Aorta (tissue), 5 donors: ENCODE measurements at places on chromosomes 16 and 17. TPM values are rescaled to one million over a fixed set of nuclear protein-coding genes. Genes with fewer than 3 reads are reported as not detected.

PYY gene
- not detected for total RNA-seq

HS3ST6 gene
- total RNA-seq = not detected

MT1M gene
- total RNA-seq = 11.8 TPM

DNA sequence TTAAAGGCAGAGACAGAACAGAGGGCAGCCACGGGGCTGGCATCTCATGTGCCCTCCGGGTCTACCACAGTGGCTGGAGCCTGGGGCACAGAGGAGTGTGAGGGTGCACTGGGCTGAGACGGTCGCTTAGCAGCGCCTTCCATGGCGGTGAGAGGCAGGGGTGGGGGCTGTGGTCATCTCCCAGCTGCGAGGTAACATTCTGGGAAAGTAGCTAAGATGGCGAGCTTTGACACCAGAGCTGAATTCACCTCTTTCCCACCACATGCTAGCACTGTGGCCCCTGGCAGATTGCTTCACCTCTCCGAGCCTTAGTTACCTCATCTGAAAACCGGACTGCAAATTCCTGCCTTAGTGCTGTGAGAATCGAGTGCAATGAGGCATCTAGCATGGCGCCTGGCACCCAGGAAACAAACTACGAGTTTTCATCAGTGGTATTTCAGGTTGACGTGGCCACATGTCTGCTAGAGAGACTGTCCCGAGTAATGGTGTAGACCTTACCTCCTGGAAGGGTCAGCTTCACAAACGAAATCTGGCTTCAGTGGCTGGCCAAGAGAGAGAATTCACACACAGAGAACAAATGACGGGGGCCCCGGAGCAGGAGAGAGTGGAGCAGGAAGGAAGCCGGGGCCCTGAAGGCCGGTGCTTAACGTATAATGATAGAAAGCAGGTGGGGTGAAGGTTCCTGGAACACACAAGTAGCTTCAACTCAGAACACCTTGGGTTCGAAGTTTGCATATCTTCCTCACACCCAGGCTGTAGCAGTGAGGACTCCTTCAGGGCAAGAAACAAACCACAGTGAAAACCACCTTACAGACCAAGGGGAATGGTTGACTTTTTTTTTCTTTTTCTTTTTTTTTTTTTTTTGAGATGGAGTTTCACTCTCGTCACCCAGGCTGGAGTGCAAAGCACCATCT lies 63.9 kb upstream of the RPH3AL start:
- no peak for DNase-seq

DNA sequence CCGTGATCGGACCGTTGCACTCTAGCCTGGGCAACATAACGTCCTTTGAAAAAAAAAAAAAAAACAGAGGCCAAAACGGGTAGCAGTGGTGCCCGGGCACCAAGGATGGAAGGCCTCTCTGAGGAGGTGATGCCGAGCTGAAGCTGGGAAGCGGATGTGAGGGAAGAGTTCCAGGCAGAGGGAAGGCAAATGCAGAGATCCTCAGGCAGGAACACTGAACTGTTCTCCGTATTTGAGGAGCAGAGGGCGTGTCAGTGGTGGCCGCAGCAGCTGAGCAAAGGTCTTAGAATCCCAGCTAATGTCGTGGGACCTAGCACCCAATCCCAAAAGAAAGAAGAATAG lies 656 bp upstream of the KCTD13 start:
- DNase-seq = peak; percentile 54

DNA sequence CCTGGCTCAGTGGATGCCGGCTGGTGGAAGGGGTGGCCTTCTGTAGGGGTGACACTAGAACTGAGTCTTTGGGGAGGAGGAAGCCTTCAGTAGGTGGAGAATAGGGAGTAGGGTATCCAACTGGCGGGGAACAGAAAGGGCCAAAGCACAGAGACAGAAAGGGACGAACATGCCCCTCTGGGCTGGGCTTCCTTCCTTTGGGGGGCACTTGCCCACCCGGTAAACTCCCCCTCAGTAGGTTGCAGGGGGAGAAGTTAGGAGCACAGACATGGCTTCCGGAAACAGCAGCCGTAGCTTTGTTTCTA lies 774 bp downstream of the ENGASE start:
- no peak for DNase-seq

- DNase-seq = no peak
These were observed 79.3 kb downstream of the PRKCB start for GRCh38 chr16:23914946-23915530.

GRCh38 chr17:6608321-6608720 lies 32.2 kb downstream of the KIAA0753 start:
- no peak for DNase-seq

GRCh38 chr16:2163211-2163881 lies 7.8 kb downstream of the TRAF7 start:
- DNase-seq = no peak

DNA sequence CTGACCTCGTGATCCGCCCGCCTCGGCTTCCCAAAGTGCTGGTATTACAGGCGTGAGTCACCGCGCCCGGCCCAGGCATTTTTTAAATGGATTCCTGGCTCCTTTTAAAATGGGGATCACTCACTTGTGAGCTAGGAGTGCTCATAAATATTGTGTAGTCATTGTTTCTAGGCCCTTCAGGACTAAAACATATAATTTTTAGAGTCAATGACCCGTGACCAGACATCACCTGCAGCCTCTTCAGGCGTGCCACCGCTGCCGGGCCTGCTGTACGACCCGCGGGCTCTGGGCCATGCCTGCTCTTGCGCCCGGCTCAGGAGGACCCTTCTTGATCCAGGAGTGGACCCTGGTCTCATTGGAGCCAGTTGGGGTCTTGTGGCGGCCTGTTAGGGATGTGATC lies 30.8 kb downstream of the EFCAB5 start:
- DNase-seq = no peak

GRCh38 chr17:81513372-81513752 lies 763 bp upstream of the ACTG1 start:
- DNase-seq = peak; percentile 81

- DNase-seq = no peak
These were observed 59.0 kb upstream of the TRAP1 start for GRCh38 chr16:3776316-3776715.

- no peak for DNase-seq
These were observed 21.2 kb upstream of the CCL1 start for GRCh38 chr17:34384271-34384670.

GRCh38 chr16:75653922-75654321 lies 6.3 kb downstream of the TERF2IP start:
- no peak for DNase-seq

GRCh38 chr16:70151941-70152509 lies 21.6 kb upstream of the CLEC18C start:
- peak; percentile 80 for DNase-seq

DNA sequence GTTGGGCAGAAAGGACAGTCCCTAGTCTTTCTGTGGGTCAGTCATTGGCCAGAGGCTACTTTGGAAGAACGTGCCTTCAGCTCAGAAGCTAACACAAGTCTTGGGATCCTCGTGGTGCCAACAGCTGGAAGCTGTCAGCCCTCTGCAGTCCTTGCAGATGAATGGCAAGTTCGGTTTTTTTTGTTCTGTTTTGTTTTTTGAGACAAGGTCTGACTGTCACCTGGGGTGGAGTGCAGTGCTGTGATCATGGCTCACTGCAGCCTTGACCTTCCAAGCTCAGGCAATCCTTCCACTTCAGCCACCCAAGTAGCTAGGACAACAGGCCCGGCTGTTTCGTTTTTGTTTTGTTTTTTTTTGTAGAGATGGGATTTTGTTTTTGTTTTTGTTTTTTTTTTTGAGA lies 149.4 kb downstream of the SPECC1 start:
- DNase-seq = no peak

GRCh38 chr17:78566947-78567346 lies 10.2 kb downstream of the DNAH17 start:
- no peak for DNase-seq

- peak; percentile 76 for DNase-seq
These were observed 64.5 kb upstream of the CIBAR2 start for GRCh38 chr16:85176541-85177447.

DNA sequence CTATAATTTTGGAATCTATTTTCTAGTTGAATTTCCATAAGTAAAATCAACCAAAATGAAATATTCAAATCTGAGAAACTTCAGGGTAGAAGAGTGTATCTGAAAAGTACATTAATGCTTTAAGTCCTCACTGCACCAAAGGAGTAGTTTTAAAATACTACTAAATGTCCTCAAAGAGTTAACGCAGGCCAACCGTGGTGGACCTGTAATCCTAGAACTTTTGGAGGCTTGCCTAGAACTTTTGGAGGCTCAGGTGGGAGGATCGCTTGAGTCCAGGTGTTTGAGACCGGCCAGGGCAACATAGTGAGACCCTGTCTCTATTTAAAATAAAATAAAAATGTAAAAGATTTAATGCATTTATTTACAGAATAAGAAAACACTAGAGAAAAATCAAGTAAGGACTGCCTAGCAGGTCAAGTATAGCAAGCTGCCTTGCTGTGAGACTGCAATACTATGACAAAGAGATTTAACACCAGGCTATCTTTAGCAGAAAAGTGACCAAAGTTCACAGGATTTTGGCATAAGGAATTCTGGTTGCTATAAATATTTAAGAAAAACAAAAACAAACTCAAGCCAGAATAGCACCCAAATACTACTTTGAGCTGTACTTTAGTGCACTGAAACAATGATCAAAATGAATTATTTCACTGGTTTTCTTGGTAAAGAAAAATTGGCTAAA lies 41.0 kb downstream of the CHCT1 start:
- DNase-seq = no peak

DNA sequence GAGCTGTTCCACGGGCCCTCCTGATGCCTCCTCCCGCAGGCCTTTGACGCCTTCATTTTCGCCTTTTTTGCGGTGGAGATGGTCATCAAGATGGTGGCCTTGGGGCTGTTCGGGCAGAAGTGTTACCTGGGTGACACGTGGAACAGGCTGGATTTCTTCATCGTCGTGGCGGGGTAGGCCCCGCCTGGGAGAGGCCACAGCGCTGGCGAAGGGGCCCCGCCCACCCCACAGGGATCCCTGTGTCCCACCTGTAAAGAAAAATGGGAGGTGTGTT lies 29.7 kb downstream of the TPSG1 start:
- DNase-seq = no peak

GRCh38 chr17:75105126-75106080 lies 4.4 kb upstream of the ARMC7 start:
- no peak for DNase-seq

GRCh38 chr17:44187131-44187899 lies 543 bp downstream of the TMUB2 start:
- no peak for DNase-seq

DNA sequence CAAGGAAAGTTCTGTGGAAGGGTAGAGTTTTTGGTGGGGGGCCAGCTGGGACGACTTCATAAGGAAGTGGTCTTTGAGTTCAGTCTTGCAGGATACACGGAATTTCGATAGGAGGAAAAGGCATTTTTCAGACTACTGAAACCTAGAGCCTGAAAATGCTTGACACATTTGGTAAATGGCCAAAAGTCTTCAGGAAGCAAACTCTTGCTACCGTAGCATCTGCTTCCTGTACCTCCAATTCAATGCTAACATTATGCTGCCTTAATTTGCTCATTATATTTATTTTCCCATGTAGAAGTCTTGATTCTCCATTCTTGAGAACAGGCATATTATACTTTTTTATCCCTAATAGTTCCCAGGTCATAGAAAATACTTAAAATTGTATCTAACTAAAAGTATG lies 129.3 kb upstream of the MED13 start:
- DNase-seq = no peak

DNA sequence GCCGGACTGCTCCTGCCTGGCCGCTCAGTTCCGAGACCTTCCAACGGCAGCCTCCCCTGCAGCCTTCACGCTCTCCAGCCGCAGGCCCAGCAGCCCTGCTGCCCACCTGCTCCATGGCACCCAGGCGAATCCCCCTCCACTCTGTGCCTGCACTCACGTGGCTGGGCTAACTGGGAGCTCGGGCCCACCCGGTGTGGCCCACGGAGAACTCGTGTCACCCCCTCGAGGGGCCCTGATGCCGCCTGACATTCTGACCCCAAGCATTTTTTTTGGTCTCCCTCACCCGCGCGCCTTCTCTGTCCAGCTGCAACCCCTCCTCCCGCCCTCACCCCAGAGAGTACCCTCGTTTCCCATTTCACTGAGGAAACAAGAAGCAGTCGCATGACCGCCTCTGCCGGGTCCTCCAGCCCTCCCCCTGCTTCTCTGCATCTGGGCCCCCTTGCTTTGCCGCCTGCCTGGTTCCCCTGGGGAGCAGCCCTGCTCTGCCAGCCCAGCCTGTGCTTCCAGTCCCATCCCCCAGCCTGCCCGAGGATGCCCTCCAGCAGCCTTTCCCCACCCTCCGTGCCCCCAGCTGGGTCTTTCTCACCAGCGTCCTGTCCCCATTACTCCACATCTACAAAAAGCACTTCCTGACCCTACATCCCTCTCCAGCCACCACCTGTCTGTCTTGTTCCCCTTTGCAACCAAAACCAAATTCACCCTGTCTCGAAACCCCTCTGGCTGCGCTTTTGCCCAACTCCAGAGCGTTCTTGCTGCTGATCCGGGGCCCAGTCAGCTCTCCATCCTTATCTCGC lies 146.4 kb upstream of the CHMP6 start:
- no peak for DNase-seq

GRCh38 chr17:8459107-8459506 lies 23.4 kb downstream of the NDEL1 start:
- no peak for DNase-seq

DNA sequence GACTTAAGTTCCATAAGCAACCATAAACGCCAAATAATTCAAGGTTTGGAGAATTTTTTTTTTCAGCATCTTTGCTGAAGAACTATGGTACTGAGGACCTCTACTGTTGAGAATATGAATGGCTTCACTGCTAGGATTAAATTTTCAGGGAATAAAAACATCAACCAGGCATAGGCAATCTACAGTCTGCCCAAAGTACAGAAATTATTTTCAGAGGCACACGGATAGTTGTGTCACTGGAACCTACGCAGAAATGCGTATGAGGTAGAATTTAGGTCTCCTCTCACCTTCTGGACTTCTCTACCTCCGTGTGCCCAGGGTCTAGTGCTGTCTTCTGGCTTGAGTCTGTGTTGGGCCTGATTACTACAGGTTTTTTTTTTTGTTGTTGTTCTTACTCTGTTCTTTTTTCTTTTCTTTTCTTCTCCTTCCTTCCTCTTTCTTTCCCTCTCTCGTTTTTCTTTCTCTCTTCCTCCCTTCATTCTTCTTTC lies 39.7 kb downstream of the NACA2 start:
- DNase-seq = no peak

DNA sequence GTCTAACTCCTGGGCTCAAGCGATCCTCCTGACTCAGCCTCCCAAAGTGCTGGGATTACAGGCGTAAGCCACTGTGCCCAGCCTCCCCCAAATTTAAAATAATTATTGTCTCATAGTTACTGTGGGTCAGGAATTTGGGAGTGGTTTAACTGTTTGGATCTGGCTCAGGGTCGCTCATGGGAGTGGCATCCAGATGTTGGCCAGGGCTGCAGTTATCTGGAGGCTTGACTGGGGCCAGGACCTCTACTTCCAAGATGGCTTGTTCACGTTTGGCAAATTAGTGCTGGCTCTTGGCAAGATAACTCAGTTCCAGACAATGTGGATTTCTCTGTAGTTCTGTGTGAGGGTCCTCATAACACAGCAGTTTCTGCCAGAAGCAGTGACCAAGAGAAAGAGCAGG lies 8.0 kb downstream of the TEN1 start:
- DNase-seq = no peak

DNA sequence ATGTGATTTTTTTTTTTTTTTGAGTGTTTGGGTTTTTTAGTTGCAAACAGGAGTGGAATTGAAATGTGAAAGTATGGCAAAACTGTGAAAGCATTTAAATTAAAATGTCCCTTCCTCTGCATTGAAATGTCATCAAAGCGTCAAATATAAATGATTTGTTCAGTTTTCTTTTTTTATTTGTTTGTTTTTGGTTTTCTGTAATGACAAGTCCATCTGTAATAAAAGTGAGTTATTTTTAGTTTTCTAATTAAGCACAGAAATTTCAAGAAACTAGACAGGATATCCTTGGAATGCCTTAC lies 1.9 kb upstream of the TOB1 start:
- no peak for DNase-seq

- no peak for DNase-seq
These were observed 6.1 kb upstream of the PRSS8 start for GRCh38 chr16:31141489-31142108.
